Occipital lobe (tissue), 3 donors: ENCODE measurements at places on chromosomes 12 and 14.

DNA sequence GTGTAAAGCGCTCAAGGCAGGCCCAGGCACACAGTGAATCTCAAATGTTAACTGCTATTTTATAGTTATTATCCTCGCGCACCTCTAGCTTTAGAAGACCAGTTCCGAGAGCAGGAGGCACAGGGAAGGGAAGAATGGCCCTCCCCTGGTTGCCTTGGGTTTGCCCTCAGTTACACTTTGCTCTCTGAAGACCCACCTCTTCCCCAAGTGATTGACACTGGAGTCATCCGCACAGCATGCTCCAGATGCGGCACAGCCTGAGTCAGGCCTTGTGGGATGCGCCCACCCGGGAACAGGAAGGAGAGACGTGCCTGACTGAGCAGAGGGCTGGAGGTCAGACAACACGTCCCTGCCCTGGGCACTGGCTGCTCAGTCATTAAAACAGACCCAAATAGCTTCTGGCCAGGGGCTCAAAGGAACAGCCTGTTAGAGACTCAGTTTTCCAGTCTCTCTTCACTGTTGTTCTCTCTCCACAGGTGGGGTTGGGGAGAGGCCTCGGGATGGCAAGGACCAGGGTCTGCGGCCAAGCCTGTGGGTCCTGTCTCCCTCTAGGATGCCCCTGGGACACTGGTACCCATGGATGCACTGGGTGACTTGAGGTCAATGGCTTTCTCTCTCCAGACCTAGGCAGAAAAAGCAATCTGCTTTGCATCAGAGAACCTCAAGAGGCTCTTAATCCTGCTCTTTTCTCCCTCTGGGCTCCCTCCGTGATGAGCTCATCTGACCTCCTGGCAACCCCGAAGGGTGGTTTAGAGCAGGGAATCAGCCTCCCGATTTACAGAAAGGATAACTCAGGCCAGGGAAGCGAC, 13.6 kb upstream of the MLXIP start:
- no peak for DNase-seq

DNA sequence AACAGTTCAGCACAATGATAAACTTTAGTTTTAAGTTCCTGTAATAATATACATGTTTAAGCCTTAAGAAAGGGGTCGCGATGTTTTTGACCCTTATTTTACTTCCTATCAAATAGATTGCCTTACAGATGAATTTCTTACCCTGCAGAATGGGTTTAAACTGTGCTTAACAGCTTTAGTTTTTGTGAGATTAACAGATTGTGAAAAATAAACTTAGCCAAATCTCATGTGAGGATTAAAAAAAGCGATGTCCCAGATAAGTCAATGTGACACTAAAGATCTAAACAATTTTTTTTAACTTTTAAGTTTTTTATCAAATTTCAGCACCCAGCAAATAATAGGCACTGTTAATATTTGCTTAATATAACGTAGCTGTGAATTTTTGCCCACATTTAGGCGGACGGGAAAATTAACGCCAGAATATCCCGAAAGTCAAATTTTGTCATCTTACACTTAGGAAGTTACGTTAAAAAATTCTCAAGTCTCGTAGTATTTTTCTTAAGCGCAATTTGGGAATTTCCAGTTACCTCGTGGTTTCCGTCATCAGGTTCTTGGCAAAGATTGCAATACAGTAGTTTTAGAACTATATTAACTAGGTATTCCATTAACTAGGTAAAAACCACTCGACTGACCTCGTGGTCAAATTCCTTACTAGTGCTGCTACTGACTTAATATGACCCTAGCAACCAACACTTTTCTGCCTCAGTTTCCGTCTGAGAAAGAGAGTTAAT, 1.2 kb downstream of the HNRNPC start:
- DNase-seq, result no peak

DNA sequence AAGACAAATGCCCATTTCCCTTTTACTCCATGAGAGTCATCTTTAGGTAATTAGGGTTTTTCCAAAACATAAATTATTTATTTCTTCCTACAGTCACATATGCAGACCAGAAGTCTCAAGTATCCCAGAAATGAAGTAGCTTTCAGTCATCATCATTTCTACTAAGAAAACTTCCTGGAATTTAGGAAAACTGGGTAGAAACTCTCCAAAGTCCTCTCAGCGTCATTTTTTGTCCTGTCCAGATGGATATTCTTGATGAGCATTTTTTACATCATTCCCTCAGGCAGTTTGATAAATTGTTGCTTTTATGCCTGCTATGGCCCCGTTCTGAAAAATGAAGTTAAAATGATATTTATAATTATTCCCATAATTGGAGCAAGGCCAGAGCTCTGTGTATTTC, 93.9 kb upstream of the DCN start:
- no peak for DNase-seq

DNA sequence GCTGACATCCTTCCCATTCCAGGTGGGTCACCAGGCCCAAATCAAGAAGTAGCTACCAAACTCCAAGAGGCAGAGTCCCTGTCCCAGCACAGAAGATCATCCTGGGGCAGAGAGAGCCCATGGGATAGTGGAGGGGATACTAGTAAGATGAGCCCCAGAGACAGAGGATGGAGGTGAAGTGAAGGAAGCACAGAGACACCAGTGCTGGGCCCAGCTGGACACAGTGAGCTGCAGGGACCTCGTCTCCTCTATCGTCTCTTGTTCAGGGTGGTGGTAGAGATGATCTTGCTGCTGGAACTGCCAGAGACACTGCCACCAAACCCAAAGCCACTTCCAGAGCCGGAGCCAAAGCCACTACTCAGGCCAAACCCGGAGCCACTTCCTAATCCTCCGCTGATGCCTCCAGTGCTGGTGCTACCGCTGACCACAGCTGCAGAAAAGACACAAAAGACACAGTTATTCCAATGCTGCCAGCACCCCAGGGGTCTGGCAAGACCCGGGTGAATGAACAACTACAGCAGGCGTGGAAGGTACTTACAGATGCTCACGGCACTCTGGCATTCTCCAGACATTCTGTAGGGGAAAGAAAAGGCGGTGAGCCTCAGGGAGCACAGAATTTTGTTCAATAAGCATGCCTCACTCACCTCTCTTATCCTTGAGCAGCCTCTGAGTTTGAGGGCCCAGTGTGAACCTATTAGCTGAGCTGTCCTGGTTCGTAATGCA, 6.9 kb downstream of the KRT4 start:
- DNase-seq, result no peak

DNA sequence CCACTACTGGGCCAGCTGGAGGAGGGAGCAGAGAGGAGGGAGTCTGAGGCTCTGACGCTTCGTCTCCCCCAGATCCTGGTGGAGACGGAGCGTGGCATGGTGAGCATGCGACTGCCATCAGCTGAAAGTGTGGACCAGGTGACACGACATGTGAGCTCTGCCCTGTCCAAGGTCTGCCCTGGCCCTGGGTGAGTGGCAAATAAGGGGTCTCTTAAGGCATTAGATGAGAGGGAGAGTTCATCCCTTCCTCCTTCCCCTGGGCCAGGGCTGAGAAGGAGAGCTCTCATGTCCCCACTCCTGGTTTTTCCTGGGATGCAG, 2.5 kb downstream of the CARMIL3 start:
- no peak for DNase-seq

GRCh38 chr14:67420102-67420739, 8.3 kb upstream of the PLEK2 start:
- DNase-seq, result no peak

- no peak for DNase-seq
These were observed 221.2 kb downstream of the SLC2A13 start for GRCh38 chr12:39884616-39885125.

GRCh38 chr12:131593406-131593805, 117.5 kb upstream of the SFSWAP start:
- DNase-seq, result no peak

DNA sequence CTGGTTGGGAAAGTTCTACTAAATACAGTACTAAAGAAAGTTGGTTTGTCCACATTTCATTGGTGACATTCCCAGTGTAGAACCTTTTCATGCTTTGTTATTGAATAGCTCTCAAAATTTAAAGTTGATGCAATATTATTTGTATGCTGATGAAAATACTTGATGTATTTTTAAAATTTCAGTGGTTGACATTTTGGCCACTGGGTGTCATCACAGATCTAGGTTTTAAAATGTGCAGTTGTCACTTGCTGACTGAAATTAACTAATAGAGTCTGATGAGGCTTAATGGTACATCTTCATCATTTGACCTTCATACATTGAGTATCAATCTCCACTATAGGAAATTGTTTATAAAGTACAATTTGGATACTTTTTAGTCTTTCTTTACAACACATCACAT, 37.1 kb downstream of the CMAS start:
- DNase-seq, result no peak

GRCh38 chr12:47270782-47271664, 191.3 kb upstream of the AMIGO2 start:
- no peak for DNase-seq

DNA sequence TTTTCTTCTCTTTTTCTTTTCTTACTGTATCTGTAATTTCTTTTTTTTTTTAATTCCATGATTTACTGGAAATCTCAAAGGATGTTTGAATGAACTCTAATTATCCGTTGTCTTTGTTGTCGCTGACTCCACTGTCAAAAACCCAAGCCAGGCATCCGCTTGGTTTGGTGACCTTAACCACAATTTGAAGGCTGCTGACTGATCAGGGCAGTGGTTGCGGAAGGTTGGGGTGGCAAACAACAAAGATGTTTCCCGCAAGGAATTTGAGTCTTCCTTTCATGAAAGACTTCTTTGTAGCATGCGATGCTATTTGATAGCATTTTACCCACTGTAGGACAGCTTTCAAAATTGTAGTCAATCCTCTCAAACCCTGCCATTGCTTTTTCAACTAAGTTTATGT, 1013.8 kb downstream of the DIO2 start:
- DNase-seq, result no peak

DNA sequence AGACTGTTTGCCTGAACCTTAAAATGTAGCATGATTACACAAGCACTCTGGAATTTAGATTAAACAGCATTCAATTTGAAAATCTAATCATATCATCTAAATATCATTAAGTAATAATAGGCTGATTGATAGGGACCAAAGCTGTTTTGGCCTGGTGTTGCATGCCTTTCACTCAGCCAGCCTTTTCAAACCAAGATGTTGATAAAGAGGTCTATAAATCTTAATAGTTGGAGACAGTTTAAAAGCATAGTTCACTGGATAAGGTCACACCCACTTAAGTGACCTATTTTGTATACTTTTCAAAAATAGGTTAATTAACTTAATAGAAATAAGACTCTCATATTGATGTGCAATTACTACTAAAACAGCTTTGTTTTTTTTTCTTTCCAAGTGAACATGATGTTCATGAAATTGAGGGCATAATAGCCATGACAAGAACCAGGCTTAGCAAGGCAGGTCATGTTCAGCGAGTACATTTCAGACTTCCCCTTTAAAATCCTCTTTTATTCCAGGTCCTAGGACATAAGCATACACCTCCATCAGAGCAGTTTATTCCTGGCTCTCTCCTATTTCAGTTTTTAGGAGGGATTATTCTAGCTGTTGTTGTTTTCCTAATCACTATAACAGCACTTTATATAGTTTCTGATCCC, 349.0 kb downstream of the RAD51B start:
- no peak for DNase-seq

DNA sequence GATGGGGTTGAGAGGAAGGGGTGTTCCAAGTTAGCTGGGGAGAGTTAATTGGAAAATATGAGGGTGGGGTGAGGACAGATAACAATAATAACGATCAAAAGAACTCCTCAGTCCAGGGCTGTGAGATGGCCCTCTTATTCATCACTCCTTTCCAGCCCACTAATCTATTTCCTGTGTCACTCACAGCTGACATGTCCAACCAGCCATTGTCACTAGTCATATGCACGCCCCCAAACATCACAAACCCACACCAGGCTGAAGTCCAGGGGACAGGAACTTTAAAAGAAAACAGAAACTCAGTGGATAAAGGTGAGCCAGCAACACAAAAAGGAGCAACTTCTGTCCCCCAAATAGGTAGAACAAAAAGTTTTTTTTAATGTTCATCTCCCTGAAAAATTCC, 911 bp downstream of the CALCOCO1 start:
- DNase-seq, result no peak

GRCh38 chr14:93735206-93735605, 53.1 kb downstream of the PRIMA1 start:
- no peak for DNase-seq

- no peak for DNase-seq
These were observed 205.9 kb downstream of the PHLDA1 start for GRCh38 chr12:75825686-75826085.

- no peak for DNase-seq
These were observed 721.3 kb upstream of the USP15 start for GRCh38 chr12:61538951-61539350.

DNA sequence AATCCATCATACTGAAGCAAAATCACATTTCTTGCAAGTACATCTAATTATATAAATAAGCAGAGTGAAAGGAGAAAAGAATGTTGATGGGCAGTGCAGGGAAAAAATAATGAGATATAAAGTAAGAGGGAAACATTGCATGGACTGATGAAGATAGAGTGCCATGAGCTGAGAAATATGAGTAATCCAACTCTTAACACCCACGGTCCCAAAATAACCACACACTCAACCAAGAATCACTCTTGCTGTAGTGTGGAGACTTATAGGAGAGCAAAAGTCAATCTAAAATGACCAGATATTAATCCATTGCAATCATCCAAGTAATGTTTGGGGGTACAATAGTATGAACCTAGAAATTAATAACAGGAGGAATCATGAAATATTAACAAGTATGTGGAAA, 40.2 kb downstream of the MYF5 start:
- DNase-seq, result no peak

DNA sequence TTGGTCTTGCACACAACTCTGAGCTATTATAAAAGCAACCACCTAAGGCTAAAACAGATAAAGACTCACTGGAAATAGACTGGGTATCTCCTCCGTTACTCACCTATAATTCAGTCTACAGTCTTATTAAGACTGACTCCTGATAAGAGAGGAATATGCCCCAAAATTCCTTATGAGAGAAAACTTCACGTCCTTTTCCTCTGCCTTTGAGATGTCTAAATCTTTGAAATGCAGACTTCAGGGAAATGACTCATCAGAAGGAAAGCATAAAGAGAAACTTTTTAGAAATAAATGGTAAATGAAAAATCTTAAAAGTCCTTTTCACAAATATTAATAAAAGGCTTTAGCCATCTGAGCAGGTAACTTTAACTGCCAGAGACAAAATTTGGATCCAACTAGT, 187.5 kb upstream of the RTL1 start:
- DNase-seq, result no peak

DNA sequence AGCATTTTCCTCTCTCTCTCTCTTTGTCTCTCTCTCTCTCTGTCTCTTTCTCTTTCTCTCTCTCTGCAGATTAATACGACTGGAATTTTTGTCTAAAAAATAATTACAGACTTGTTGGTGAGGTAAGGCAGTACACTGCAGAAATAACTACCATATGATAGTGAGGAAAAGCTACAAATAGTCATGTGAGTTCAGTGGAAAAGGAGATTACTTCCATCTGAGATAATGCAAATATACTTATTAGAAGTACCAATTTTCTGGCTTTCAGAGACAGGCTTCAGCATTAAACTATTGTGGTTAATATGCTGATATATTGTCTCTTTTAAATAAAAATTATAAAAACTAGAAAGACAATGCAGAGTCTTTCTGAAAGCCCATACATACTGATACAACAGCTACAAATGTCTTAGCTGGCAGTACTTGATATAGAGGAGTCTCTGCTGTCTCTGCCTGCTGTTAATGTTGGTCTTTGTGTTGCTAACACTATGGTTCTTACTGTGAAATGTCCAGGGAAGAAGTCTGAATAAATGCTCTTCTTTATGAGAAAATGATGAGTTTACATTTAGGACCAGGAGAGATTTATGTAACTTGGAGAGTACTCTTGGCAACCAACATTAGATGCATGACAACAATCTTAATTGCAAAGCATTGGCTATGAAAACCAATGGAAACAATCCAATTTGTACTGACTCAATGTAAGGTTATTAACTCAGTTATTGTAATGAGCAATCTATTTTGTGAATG, 167.0 kb downstream of the LRFN5 start:
- DNase-seq, result no peak
